Nephron progenitor cell (in vitro differentiated cells): ENCODE measurements at places on chromosomes 6 and 20.

- H3K4me3 ChIP-seq = no peak overlapping the region
- H3K27ac ChIP-seq = peak overlapping the region; percentile 90
- H3K4me1 ChIP-seq = peaks cover 79% of the 10 kb centered on the region
- H3K36me3 ChIP-seq = no peaks in the 10 kb centered on the region
- peak; percentile 28 for DNase-seq
Observed at GRCh38 chr20:38181207-38181801, 16.2 kb upstream of the TGM2 start.

GRCh38 chr20:3543901-3544507 lies 73.2 kb downstream of the ATRN start:
- no peak for DNase-seq
- no peak overlapping the region for H3K27ac ChIP-seq
- no peaks in the 10 kb centered on the region for H3K4me1 ChIP-seq
- peaks cover 24% of the 10 kb centered on the region for H3K36me3 ChIP-seq

DNA sequence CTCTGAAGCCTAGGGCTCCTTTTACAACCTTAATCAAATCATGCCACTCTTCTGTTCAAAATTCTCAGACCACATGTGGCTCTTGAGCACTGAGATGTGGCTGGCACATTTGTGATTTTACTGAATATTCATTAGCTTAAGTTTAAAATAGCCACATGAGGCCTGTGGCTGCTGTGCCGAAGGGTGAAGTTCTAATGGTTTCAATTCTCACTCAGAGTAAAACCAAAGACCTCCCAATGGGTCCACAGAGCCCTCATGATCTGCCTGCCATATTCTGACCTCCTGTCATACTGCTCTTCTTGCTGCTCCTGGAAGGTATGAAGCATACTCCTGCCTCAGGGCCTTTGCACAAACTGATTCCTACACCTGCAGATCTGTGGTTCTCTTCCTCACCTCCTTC lies 7.8 kb upstream of the CST3 start:
- peaks cover 16% of the 10 kb centered on the region for H3K4me1 ChIP-seq
- H3K27me3 ChIP-seq = no peaks in the 10 kb centered on the region
- H3K4me3 ChIP-seq = no peak overlapping the region
- no peak for DNase-seq

DNA sequence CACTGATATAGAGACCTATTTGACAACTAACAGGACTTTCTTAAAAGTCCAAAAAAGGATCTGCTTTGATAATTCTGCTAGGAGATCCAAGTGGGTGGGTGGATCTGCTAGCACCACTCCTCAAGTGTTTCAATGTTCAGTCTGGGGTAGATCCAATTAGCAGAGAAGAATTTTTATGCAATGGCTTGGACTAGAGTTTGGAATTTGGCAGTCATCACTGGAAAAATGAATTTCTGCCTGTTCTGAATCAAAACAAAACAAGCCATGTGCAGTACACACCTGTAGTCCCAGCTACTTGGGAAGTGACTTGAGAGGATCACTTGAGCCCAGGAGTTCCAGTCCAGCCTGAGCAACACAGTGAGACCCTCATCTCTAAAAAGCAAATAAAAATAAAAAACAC lies 12.6 kb upstream of the GNMT start:
- peaks cover 8% of the 10 kb centered on the region for H3K4me1 ChIP-seq
- DNase-seq = no peak
- peaks cover 4% of the 10 kb centered on the region for H3K27me3 ChIP-seq
- no peak overlapping the region for H3K27ac ChIP-seq
- peaks cover 29% of the 10 kb centered on the region for H3K36me3 ChIP-seq

DNA sequence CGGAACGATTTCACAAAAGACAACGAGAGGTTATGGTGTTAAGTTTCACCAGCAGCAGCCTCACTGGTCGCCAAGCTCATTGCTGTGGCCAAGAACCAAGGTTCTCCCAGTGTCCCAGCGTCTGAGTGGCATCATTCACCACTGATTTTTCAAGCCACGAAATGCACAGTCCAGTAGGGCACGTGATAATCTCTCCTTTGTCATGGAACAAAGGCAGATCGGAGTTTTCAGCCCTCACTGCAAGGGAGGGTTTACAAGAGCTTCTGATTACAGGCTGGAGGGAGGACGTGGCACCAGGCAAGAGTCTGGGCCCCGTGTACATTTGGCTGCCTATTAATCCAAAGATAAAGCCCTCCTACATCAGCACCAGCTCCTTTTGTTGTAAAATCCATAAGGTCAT lies 2.0 kb downstream of the CD24 start:
- H3K4me1 ChIP-seq = peaks cover 21% of the 10 kb centered on the region
- H3K36me3 ChIP-seq = peaks cover 49% of the 10 kb centered on the region
- peak overlapping the region; percentile 47 for H3K27ac ChIP-seq
- peak; percentile 22 for DNase-seq
